ENCODE measurements at places on chromosomes 11 and 22.

DNA sequence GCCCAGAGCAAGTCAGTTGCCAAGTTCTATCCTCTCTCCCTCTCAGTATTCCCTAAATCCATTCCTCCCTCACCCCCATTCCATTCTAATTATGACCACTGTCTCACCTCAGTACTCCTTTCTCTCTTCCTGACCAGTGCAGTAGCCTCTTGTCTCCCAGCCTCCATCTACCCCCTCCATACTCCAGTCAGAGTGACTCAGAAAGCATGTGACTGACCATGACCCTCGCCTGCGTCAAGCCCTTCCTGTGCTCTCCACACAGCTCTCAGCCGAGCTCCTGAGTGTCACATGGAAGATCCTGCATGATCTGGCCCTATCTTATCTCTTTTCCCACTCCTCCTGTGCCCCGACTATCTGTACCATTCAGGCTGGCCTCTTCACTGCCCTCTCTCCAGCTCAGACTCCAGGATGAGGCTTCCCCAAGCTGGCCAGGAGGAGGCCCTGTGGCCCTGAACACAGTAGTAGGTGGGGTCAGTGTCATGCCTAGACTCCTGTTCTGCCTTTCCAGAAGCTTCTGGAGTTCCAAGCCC, 42.6 kb downstream of the NEU3 start:
- DNase-seq, result peak; percentile 54

DNA sequence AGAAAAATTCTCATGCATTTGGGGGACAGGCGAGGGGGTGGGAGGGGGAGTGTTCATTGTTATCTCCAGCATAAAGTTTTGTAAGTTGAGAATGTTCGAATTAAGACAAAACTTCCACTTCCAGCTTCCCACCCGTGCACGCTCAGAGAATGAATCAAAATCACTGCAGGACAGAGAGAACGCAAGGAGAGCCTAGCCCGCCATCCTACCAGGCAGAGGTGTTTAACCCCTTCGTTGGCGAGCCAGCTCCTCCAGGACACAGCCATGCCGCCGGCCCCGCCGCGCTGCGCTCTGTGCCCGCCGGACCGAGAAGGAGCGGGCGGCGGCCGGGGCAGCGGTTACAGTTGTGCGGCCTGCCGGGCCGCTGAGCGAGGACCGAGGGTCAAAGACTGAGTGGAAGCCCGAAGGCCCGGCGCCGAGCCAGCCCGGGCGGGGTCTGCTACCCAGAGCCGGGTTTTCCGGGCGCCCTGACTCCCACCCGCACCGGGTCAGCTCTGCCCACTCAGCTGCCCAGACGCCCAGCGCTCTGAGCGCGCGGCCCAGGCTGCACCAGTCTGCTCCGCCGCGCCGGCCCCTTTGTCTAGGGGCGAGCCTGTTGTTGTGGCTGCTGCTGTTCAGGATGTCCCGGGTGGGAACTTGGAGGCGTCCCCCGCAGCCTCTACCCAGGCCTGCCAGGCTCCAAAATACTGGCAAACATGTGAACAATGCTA, at the start of gene NOX4:
NOX4 (minus strand) TSS at position 395 of the 710 bp plus-strand sequence; CDS start at position 266, 129 bp downstream.
- no peak for DNase-seq

DNA sequence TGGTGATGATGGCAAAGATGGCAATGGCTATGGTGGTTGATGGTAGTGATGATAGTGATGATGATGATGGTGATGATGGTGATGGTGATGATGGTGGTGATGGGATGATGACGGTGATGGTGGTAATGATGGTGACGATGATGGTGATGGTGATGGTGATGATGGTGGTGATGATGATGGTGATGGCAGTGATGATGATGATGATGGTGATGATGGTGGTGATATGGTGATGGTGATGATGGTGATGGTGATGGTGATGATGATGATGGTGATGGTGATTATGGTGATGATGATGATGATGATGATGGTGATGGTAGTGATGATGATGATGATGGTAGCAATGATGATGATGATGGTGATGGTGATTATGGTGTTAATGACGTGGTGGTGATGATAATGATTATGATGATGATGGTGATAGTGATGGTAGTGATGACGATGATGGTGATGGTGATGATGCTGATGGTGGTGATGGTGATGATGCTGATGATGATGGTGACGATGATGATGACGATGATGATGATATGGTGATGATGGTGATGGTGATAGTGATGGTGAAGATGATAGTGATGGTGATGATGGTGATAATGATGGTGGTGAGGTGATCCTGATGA, 232.1 kb downstream of the BRD1 start:
- no peak for DNase-seq

DNA sequence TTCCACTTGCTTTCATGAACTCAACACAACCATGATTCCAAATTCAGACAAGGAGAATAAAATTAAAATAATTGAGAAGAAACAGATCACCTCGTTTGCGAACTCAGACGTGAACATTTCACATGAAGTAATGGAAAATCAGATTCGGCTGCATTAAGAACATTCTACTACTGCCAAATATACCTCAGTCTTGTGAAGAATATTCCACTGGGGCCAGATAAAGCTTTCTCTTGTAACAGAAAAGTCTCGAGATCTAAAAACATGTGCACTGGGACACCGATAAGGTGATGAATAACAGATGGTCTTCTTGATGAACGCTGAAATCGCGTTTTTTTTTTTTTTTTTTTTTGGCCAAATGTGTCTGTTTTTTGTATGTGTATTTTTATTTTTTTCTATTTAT, 761.1 kb downstream of the BRD1 start:
- DNase-seq, result no peak

DNA sequence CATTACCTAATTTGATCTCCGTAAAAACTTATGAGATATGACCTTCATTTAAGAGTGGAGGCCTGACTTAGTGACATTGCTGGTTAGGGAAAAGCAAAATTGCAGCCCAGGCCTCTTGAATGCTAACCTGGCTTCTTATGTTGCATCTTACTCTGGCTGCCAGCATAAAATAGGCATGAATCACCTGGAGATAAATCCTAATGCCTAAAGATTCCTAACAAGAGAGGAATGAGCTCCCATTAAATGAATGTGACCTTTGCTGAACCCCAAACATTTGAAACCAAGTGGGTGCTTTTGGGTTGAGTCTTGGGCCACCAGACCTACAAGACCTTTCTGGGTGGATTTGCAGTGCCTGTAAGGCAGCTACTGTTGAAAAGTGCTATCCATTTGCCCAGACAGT, 1145.6 kb upstream of the TENM4 start:
- no peak for DNase-seq

DNA sequence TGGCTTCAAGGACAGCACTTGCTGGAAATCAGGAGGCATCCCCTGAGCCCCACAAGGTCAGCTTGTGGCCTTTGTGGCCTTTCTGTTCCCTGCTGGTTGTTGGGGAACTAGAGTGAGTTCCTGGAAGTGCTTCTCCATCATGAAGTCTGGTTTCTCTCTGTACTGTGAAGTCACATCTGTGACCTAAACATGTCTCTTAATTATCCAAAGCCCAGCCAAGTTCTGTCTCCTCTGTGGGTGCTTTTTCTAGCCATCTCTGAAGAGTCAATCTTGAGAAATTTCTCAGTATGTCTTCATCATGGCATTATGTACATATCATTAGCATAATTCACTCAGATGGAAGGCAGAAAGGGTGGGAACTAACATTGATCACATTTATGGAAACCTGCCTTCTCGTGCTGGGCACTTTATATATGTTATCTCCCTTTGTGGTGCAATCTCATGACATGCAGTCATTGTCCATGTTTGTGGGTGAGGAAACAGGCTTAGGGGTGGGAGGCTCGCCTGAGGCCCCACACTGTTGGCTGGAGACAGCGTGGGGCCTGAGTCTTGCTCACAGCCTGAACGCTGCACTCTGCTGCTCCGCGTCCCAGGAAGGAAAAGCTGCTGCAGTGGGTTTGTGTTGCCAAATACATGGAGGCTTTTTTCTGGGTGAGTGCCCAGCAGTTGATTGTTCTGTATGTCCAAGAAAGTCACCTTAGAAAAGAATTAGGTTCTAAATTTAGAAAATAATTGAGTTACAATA, 24.6 kb downstream of the IGHMBP2 start:
- no peak for DNase-seq

- DNase-seq, result no peak
Measured at GRCh38 chr22:19715188-19715930, 1.1 kb downstream of the SEPTIN5 start.

- no peak for DNase-seq
Measured at GRCh38 chr11:101442171-101442570, 141.6 kb downstream of the TRPC6 start.

- peak; percentile 86 for DNase-seq
Measured at GRCh38 chr11:18243783-18244362, 4.6 kb downstream of the SAA2 start.

DNA sequence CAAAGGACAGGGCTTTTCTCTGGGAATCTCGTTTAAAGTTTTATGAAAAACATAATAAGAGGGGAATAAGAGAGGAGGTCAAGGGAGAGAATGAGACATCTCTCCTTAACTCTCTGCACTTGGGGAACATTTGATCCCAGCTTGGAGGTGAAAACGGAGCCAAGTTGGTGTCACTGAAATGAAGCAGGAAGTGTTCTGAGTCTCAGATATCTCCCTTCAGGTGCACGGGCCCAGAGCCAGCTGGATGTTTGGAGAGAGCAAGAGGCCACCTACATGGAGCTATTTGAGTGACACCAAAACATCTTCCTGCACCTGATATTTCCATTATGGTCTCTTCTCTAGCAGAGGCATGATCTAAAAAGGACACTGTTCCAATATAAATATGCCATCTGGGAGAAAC, 85.7 kb downstream of the BLID start:
- DNase-seq, result no peak

DNA sequence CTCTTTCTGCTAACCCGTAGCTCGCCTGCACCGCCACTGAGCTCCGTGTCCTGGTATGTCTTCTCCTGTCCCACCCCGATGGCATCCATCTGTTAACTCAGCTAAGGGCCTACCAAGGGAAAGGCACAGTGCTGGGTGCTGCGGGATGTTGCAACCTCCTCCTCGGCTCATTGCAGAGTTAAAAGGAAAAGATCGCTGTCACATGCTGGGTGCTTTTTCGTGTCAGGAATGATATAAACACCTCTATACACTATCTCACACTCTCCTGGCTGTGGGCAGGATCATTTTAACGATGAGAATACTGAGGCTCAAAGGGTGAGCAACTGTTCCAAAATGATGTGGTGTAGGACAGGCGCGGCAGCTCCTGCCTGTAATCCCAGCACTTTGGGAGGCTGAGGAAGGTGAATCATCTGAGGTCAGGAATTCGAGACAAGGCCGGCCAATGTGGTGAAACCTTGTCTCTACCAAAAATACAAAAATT, 10.1 kb downstream of the TXN2 start:
- DNase-seq, result peak; percentile 67

DNA sequence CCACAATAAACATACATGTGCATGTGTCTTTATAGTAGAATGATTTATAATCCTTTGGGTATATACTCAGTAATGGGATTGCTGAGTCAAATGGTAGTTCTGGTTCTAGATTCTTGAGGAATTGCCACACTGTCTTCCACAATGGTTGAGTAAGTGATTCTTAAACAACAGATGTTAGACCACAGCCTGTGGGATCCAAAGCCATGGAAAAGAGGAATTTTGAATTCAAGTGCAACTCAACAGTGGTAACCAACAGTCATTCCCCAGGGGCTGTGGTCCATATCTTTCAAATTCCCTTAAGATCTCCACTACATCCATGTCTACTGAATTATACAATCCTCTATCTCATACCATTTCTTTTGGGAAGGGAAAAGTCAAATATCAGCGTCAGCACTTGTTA, 321.5 kb downstream of the LARGE1 start:
- no peak for DNase-seq

- DNase-seq, result peak; percentile 61
Measured at GRCh38 chr11:79973721-79974617, 533.1 kb upstream of the TENM4 start.

GRCh38 chr22:22397292-22397870, 111.2 kb downstream of the ZNF280B start:
- DNase-seq, result peak; percentile 50

DNA sequence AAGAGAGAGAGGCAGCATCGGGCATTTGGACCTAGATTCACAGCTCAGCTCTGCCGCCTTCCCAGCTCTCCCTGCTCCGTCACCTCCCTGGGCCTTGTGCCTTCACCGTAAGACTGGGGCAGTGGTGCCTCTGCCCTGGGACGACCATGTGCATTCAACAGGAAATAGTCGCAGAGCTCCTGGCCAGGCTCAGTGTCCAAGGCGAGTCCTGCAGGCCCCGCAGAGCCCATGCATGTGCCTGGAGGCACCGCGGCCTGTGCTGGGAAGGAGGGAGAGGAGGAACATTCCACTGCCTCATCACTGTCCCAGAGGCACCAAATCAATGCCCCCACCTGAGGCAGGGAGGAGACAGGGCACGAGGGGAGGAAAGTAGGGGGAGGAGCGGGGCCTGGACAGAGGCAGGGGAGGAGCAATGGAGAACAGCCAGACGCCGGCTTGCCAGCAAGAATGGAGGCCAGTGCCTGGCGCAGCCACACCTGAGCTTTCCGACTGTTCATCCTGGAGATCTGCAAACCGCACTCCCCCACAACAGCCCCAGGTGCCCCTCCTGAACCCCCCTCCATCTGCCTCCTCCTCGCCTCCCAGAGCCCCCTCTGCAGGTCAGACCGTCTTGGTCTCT, 74.4 kb upstream of the PRR5 start:
- DNase-seq, result no peak

DNA sequence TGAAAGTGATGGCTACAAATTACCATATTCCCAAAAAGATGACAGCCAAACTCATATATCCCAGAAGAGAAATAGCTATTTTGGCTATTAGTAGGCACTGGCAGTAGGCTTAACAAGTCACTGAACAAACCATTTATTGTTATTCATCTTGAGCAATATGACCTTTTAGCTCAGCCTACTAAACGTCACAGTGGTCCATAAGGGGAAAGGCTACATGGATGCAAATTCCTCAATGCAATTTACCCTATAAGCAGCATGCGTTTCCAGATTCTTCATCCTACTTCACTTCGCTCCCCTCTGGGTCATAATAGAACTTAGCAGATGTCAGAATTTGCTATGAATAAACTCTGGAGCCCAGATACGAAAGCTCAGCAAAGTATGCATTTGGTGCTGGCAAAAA, 114.0 kb downstream of the SIK3 start:
- DNase-seq, result no peak

DNA sequence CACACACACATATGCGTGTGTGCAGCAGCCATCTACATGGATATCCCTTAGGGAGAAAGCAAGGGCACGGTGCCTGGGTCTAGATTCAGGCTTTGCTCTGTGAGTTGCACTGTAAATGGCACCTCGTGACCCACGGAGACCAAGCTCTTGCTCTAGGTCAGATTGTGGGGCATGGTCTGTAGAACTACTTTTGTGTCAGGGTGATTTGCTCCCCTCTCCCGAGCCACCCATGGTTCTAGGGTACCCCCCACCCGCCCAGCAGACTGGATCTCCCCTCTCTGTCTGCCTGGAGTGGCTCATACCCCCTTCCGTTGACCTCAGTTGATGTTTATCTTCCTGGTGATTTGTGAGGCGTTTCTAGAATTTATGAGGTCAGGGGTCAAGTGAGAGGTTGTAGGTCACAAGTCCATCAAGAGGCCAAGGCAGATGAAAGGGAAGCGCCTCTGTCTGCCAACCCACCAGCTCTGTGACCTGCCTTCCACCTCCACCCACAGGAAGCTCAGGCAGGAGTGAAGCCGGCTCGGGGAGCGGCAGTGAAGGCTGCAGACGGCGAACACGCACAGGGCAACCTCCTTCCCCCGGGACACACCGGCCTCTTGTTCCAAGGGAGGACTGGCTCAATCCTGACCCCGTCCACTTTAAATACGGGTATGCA, 76.2 kb upstream of the TTLL12 start:
- no peak for DNase-seq
